ENCODE measurements at places on chromosomes 3 and 15.

GRCh38 chr3:4404881-4405280, 62.2 kb downstream of the SUMF1 start:
- DNase-seq, result no peak

GRCh38 chr3:12405432-12406272, 78.6 kb upstream of the TSEN2 start:
- DNase-seq, result no peak

DNA sequence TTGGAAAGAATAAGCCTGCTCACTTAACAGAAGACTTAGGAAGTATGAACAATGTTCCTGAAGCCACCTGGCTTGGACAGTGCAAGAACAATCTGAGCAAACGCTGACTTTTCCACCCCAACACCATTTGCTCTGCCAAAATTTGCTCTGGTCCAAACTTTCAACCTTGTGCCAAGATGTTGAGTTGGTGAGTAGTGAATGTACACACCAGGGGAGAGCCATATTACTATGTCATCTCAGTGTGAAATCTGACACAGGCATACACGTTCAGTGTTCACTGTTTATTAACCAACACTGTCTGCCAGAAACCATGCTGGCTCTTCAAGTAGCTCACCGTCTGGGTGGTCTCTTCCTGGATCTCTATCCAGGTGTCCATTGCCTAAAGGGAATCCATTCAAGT, 152.9 kb upstream of the LPP start:
- DNase-seq, result no peak

- no peak for DNase-seq
These were observed 46.9 kb downstream of the PIK3R4 start for GRCh38 chr3:130699765-130700164.

DNA sequence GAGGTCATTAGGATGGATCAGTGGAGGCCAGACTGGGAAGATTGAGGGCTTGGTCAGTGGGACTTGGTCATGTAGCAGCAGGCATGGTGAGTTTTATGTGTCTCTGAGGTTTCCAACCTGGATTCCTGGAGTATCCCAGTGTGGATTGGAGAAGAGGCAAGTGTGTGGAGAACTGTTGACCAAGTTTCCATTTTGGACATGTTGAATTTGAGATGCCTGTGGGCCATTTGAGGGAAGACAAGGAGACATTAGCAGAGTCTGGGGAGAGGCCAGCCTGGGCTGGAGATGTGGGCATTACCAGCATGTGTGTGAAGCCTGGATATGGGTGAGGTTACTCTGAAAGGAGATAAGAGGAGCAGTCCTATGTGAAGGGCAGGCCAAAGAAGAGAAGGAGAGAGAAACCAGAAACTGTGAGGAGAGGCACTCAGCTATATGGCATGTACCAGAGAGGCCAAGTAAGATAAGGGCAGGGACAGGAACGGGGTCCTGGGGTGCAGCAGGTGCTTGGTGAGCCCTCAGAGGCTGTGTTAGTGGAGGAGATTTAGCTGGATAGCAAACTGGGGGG, 4.3 kb downstream of the SLC25A38 start:
- DNase-seq, result no peak

GRCh38 chr3:43468133-43468532, 153.7 kb downstream of the ANO10 start:
- DNase-seq, result no peak

- DNase-seq, result no peak
These were observed 95.8 kb upstream of the TNFAIP8L3 start for GRCh38 chr15:51190424-51191068.

DNA sequence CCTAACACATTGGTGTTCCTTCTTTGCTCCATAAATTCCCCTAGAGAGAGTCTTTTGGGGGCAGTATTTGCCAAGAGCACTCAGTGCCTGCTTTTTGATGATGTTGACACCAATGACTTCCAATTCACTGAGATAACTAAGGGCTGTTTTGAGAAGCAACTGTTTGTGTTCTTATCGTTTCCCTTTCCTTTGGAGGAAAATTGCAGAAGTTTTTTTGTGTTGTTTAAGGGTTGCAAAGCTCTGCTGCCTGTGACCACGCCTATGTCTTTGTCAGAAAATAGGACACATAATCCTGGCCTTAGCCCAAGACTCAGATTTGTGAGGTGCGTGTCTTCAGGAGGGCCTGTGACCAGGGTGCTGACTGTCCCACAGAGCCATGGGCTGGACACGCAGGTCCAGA, 99.6 kb downstream of the FAM43A start:
- DNase-seq, result no peak

- no peak for DNase-seq
These were observed 56.8 kb downstream of the SNRK start for GRCh38 chr3:43343185-43343584.

- DNase-seq, result no peak
These were observed 243.2 kb downstream of the ROBO2 start for GRCh38 chr3:77283108-77283507.

- DNase-seq, result no peak
These were observed 13.7 kb downstream of the C3orf62 start for GRCh38 chr3:49263159-49263889.

GRCh38 chr3:73680391-73681095, 55.8 kb upstream of the PDZRN3 start:
- no peak for DNase-seq

DNA sequence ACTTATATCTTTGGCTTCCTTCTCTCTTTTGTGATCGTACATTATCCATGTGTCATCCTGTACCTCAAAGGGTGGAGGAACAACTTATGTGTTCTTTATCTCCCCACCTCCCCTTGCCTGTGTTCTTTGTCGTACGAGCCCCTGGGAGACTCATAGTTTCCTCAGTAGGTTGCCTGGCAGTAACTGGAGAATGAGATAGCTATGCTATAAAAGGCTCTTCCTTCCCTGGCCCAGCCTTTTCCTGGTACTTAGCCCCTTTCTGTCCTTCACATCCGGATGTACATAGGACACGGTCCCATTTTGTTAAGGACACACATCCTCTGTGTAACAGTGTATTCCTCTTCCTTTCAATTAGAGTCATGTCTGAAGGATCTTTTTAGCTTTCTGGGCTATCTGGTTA, 32.1 kb downstream of the PLCL2 start:
- DNase-seq, result no peak

DNA sequence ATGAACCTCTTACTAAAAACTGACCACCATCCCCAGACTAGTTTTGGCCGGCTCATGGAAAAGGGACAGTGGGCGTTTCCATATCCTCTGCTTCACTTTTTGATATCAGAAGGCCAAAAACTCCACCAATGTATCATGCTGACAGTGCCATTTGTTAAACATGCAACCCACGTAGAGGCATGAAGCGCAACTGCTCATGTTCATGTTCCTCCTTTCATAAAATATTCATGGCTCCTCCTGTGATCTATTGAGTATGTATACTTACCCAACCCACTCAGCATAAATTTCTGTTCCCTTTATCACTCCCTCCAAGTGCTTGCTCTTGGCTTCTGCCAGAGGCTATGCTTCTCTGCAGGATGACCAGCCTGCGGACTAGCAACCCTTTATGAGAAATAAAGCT, 58.7 kb upstream of the TGFBR2 start:
- no peak for DNase-seq

DNA sequence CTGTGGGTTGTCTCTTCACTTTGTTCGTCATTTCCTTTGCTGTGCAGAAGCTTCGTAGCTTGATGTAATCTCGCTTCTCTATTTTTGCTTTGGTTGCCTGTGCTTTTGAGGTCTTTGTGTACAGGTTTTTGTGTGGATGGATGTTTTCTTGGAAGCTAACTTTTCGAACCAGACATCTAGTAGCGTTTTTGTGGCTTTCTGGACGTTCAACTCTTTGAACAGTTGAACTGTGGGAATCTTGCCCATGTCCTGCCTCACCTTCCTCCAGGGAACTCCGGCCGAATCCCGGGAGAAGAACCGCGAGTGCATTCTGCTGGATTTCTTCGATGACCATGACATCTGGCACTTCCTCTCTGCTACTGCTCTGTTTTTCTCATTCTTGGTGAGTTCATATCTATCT, 70.6 kb downstream of the USF3 start:
- no peak for DNase-seq
